ENCODE measurements at places on chromosomes 1 and 21. TPM values are rescaled to one million over a fixed set of nuclear protein-coding genes. Genes with fewer than 3 reads are reported as not detected.

DNA sequence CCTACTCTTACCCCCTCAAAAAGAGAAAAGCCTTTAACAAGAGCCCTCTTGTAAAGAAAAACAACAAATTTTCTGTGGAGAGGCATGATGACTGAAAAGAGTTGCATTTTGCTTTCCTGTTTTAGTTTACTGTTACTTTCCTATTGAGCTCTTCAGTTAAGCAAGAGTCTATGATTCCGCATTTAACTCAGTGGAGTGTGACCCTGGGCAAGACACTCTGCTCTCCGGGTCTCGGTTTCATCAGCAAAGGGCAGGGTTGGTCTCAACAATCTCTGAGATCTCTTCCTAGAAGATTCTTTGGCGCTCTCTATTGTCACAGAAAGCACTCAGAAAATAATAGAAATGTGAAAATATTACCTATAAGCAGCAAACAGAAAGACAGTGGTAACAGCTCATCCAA, 175.7 kb downstream of the TGFBR3 start:
- DNase-seq, result no peak

- DNase-seq, result peak; percentile 15
Measured at GRCh38 chr1:228308628-228309325, 97.9 kb downstream of the TRIM11 start.

GRCh38 chr1:236872075-236872666, 77.1 kb downstream of the MTR start:
- no peak for DNase-seq

DNA sequence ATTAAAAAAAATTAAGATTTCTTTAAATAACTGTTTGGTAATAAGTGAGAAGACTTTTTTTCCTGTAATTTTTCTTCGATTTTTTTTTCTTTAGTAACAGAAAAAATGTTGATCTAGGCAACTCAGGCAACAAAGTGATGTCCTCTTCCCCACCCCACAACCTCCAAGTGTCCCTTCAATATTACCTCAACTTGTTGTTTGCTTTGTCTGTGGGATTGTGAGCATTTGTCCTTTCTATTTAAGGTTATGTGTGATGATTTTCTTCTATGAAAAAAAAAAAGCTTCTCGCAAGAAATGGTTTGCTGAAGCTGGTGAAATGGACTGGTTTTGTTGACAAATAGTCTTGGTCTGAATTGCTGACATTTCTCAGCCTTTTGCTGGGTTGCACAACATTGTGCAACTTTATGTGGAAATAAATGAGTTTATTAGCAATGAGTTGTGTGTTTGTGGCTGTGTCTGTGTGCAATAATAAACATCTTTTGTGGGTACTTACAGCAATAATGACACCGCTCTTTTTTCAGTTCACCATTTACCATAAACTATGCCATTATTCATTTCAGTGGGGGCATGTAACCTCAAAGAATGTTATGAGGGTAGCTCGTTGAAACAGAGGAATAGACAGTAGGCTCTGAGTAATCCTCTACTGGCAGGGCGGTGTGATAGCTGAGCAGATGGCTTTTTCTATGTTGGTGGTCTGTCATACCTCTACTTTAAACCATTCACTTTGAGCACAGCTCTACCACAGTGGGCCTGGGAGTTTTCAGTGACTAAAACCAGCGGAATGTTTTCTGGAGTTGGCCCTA, 218.4 kb downstream of the HLX start:
- no peak for DNase-seq

- no peak for DNase-seq
Measured at GRCh38 chr1:47703981-47704596, 266.2 kb downstream of the FOXD2 start.

DNA sequence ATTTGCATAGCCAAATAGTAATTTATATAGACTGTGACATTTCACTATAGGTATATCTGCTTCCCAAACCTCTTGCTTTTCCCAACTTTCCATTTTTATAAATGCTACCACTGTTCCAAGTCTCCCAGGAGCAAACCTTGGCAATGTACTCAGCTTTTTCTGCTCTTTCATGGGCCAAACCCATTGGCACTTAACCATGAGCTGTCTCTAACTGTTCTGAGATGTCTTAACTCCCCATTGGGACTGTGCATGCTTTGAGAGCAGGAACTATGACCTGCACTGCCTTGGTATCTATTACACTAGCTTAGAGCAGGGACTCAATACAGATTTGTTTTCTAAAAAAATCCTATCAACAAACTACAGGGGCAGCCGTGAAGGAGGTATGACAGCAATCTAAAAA, 22.5 kb upstream of the KHDRBS1 start:
- DNase-seq, result no peak

DNA sequence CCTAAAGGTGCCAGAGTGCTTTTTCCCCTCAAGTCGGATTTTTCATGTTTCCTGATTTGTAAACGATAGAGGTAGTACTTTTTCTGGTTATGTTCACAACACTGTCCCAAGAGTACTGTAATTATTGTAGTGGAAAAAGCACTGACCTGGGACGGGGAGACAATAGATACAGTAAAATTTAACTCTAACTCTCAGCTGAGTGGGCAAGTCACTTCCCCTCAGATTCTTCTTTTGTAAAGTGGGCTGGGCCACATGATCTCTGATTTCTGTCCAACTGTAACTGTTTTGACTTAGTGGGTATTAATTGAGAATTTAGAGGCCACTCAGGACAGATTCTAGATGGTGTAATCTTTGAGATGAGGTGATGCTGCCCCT, 19.1 kb downstream of the MARCKSL1 start:
- DNase-seq, result no peak

- DNase-seq, result no peak
Measured at GRCh38 chr1:225523263-225523950, 95.6 kb upstream of the LBR start.

DNA sequence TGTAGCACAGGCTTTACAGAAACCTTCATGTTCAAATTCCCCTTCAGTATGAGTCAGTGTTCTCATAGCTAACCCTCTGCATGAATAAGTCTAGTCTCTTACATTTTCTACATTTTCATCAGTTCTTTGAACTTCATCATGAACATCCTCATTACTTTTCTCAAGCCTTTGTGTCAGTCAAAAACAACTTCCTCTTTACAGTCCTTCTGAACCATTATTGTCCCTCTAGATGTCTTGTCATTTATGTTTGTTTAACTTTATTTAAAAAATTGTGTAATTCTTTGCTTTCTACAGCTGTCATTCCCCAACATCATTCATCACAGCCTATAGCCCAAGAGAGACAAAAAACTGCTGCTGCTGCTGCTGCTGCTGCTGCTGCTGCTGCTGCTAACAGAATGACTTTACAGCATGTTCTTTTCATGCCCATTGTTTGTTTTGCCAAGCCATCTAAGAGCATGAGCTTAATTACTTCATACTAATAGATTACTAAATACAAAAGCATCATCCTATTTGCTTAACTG, 133.1 kb downstream of the LRRC40 start:
- no peak for DNase-seq

- no peak for DNase-seq
Measured at GRCh38 chr1:68093737-68094136, 43.3 kb upstream of the DIRAS3 start.

GRCh38 chr1:20115479-20115878, 3.9 kb downstream of the PLA2G2D start:
- no peak for DNase-seq

- DNase-seq, result no peak
Measured at GRCh38 chr1:156935505-156936128, 15.2 kb downstream of the LRRC71 start.

GRCh38 chr1:6958407-6959030, 173.3 kb downstream of the CAMTA1 start:
- no peak for DNase-seq

DNA sequence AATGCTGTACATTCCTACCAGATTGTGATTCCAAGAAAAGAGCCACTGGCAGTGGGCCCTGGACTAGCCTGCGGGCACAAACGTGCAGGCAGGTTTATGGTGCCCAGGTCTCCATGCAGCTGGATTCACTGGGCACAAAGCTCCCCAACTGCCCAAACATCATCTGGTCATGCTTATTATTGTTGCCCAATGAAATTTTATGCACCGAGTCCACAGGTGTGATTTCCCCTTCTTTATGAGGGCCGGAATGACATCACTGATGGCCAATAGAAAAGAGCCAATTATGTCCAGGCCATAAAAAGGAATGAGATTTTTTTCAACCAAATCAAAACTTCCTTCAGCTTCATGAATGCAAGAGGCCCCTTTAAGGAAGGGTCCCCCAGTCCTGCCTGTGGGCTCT, 66.2 kb downstream of the ERI3 start:
- no peak for DNase-seq

DNA sequence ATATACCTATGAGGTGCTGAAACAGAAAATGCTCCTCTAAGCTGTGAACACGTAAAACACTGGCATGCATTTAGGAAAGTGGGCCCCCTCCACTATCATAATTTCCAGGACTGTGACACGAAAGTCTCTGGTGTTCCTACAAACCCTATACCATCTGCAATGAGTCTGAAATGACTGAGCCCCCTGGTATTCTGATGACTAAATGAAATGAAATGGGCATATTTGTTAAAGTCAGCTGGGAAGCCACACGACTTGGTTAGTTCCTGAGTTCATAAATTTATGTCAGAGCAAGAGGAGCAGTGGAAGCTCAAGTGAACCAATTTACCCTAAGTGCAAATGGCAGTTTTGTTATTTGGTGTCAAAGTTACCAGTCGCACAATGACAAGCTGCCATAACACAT, 182.3 kb downstream of the KCTD3 start:
- no peak for DNase-seq

DNA sequence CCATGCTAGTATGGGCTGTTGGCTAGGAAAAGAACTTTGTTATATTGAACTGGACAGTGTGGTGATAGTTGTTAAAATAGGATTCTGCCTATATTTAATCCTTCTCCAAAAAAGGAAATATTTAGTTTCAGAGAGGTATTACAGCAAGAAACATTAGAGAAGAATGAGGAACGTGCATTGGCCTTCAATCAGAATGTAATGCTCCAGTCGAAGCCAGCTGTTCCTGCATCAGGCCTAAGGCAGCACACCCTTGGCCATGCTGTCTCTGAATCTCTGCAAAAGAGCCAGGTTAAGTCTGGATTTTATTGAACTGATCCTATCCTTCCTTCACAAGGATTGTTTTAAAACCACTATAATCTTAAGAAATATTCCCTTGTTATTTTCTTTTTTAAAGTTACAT, 35.3 kb upstream of the RALGPS2 start:
- no peak for DNase-seq

GRCh38 chr1:37752583-37753471, 12.1 kb downstream of the EPHA10 start:
- no peak for DNase-seq

GRCh38 chr1:220363196-220363837, 91.1 kb upstream of the RAB3GAP2 start:
- no peak for DNase-seq

DNA sequence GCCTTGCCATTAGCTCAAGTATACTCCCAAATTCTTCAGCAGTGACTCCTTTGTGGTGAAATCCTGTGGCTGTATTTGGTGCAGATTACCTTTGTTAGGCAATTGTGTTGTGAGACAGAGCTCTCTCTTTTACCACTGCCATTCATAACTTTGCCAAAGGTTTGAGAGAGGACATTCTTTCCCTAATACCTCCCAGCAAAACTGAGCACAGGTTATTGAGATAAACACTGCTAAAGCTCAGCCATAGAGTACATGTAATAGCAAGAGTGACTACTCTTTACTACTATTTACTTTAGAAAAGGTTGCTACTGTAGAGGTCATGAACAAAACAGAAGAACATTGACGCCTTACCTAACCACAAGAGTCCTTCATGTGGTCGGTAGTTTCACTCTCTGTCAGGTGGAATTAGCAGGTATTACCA, 514.0 kb upstream of the ADAMTS5 start:
- DNase-seq, result no peak

DNA sequence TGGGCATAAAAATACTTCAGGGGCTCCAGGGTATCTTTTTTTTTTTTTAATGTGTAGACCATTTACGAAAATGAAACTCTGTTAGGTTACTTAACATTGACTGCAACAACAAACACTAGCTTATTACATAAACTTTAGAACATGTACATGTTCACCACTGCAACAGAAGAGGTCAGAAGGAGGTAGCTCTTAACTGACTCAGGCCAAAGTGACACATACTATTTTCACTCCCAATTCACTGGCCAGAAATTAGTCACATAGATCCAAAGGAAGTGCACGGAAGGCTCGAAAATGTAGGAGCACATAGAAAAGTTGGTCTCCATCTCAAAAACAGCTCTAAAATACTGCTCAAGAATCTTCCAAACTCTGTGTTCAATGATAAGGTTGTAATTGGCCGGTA, 107.2 kb downstream of the AKT3 start:
- DNase-seq, result no peak

DNA sequence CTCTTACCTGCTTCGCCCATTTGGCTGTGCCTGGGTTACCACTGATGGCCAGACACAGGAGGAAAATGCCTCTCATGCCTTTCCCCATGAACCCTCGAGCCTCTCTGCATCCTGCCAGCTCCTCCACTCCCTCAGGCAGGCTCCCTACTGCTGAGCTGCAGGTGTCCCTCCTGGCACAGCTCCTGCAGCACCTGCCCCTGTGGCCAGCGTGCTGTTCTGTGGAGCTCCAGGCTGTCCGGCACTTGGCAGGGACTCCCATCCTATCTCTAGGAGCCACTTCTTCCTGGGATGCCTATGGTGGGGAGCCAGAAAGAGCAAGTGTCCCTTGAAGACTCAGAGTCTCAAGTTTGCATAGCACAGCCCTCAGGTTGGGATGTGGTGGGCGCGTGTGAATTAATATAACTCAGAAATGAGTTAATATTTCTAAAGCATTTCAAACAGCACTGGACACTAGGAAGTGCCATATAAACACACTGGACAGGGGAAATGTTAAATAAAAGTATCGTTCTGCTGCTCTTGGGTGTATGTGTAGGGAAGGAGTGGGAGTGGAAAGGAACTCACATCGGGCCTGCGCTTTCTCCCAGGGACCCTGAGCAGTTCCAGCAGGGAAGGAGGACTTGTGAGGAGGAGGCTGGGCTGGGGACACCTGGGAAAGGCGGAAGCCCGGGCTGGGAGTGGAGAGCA, 2.7 kb downstream of the LRRC71 start:
- no peak for DNase-seq

OR2L8 gene
- not detected for total RNA-seq

PCP4 gene
- total RNA-seq, result not detected

LCE2C gene
- not detected for total RNA-seq

LY9 gene
- total RNA-seq, result 150 TPM

FMN2 gene
- not detected for total RNA-seq

RORC gene
- total RNA-seq, result not detected

TSPEAR gene
- not detected for total RNA-seq

OR11L1 gene
- total RNA-seq, result not detected

MEGF6 gene
- total RNA-seq, result 197 TPM

CYYR1 gene
- not detected for total RNA-seq

Measured in naive thymus-derived CD8-positive, alpha-beta T cell (primary cell).